ENCODE measurements at places on chromosomes 3 and 15.

GRCh38 chr3:15787526-15787925 is 10.3 kb downstream of the ANKRD28 start:
- no peaks in the 10 kb centered on the region for H3K27me3 ChIP-seq
- no peak for DNase-seq
- no peak overlapping the region for H3K27ac ChIP-seq
- peaks cover 86% of the 10 kb centered on the region for H3K36me3 ChIP-seq

DNA sequence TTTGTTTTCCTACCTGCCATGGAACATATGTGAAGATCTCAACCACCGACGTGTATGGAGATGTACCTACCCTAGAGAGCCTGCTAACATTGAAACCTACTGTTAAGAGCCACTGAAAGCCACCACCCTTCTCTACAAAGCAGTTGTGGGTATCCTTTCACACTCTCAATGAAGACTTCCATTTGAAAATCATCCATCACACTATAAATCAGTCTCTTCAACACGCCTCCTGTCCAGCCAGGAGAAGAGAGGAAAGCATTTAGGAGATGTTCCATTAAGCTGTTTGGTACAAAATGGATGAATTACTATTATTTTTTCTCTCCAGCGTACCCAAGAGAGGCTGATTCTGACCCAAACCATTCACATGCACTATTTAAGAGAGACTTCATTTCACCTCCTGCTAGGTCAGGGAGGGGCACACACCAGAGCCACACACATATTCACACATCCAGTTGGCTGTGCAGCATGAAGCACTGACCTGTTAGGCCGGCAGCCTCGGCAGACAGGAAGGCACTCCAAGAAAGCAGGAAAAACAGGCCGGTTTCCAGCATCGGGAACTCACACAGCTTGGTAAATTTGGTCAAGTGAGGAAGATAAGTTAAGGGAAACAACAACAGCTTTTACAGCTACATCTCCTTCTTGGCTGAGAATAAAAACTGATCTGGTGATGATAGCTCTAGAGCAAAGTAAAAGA is 274.5 kb downstream of the SLC9A9 start:
- no peaks in the 10 kb centered on the region for H3K27me3 ChIP-seq
- H3K27ac ChIP-seq, result no peak overlapping the region
- no peaks in the 10 kb centered on the region for H3K4me1 ChIP-seq
- H3K4me3 ChIP-seq, result no peak overlapping the region
- no peaks in the 10 kb centered on the region for H3K36me3 ChIP-seq
- DNase-seq, result no peak

DNA sequence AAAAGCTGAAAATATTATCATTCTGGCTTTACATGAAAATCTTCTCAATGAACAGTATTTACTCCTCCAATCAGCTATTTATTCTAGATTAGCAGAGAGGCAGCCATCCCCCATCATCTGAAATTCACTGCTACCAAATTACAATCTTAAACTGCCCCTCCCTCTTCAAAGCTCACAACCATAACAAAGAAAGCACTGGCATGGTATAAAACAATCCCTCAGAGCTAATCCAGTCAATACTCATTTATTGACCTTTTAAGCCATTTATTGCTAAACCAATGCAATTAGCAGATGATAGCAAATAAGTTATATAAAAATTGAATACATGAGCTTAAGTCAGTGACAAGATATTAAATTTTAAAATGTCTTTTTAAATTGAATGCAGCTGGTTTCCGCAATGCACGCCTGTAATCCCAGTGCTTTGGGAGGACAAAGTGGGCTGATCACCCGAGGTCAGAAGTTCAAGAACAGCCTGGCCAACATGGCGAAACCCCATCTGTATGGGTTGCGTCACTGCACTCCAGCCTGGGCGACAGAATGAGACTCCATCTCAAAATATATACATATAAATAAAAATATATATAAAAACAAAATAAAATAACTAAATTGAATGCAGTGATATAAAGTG is 12.1 kb downstream of the SLC4A7 start:
- peaks cover 4% of the 10 kb centered on the region for H3K4me1 ChIP-seq
- no peak overlapping the region for H3K4me3 ChIP-seq
- H3K27me3 ChIP-seq, result no peaks in the 10 kb centered on the region
- no peak for DNase-seq

- H3K4me1 ChIP-seq, result no peaks in the 10 kb centered on the region
- H3K4me3 ChIP-seq, result no peak overlapping the region
- DNase-seq, result no peak
- H3K27me3 ChIP-seq, result no peaks in the 10 kb centered on the region
- H3K27ac ChIP-seq, result no peak overlapping the region
Measured at GRCh38 chr15:50476143-50476542, 51.9 kb downstream of the USP8 start.

GRCh38 chr3:128618398-128618726 is 32.3 kb downstream of the RPN1 start:
- H3K36me3 ChIP-seq, result peaks cover 51% of the 10 kb centered on the region
- H3K4me3 ChIP-seq, result peak overlapping the region; percentile 60
- peaks cover 36% of the 10 kb centered on the region for H3K4me1 ChIP-seq
- H3K27me3 ChIP-seq, result no peaks in the 10 kb centered on the region
- DNase-seq, result no peak
